T-helper 9 cell (primary cell): ENCODE measurements at places on chromosomes 13 and 19.

DNA sequence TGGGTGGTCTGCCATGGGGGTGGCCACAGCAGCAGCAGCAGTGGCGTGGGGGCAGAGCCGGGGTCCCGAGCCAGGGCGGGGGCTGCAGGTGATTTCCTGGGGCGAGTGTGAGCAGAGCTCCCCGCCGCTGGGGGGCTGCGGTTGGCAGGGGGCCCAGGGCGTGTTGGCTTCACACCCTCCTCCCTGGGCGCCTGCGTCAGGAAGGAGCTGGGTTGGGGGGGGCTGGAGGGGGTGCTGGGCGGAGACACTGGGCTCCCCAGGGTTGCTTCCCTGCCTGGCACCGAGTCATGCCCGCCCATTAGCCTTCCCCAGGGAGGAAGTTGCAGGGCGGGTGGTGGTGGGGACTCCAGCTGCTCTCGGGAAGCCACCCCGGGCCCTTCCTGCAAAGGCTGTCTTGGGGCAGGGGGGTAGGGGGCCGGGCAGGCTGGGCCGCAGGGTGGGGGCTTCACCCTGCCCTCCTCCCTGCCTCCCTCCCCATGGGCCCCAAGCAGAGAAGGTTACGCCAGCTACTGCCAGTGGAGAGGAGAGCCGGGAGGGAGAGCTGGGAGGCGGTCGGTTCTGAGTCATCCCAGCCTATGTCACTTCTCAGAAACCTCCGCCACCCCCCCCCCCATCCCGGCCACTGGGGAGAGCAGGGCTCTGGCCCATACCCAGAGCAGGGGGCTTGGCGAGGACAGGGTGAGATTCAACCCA lies 4.6 kb downstream of the MIDN start:
- DNase-seq, result peak; percentile 69

- DNase-seq, result no peak
These were observed 74.8 kb upstream of the XPO4 start for GRCh38 chr13:20977394-20977793.

GRCh38 chr13:22091222-22091970 lies 420.5 kb downstream of the FGF9 start:
- DNase-seq, result no peak

- no peak for DNase-seq
These were observed 14.3 kb downstream of the FZR1 start for GRCh38 chr19:3520166-3521103.

GRCh38 chr19:888581-889385 lies 4.2 kb downstream of the MED16 start:
- DNase-seq, result peak; percentile 47

GRCh38 chr19:19305066-19305465 lies 15.2 kb downstream of the SUGP1 start:
- DNase-seq, result no peak

DNA sequence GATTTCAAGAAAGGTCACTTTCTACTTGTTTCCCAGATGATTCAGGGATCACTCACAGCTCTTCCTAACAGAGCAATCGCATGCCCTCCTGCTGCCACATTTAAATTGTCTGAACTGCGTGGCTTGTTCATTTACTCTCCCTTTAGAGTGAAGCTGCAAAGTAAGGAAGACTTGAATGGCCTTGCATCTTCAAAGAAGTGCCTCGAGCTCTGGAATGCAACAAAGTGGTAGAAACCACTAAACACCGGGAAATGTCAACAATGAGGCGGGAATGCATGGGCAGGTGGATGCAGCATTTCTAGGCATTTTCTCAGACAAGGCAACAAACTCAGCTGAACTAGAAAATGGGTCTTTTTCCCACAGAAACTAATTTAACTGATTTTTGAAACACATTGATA lies 10.3 kb upstream of the DACH1 start:
- no peak for DNase-seq

- no peak for DNase-seq
These were observed 144.1 kb downstream of the DPF1 start for GRCh38 chr19:38079926-38080380.

DNA sequence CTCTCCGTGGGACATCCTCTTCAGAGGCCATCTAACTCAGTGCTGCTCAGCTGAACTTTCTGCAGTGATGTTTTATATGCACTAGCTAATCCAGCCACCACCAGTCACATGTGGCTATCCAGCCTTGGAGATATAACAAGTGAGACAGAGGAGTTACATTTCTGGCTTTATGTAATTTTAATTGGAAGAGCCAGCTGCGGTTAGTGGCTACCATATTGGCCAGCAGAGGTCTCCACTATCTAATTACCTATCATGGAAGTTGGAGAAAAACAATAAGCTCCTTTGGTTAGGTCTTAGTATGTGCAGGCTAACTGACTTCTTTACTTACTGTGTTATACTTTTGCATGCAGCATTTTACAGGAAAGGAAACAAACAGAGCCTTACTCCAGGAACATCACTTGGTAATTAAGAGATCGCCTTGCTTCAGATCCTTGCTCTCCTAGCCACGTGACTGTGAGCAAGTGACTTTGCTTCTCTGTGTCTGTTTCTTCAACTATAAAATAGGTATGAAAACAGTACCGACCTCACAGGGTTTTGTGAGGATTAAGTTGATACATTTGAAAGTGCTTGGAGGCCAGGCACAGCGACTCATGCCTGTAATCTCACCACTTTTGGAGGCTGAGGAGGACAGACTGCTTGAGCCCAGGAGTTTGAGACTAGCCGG lies 1.6 kb upstream of the KLK10 start:
- no peak for DNase-seq

DNA sequence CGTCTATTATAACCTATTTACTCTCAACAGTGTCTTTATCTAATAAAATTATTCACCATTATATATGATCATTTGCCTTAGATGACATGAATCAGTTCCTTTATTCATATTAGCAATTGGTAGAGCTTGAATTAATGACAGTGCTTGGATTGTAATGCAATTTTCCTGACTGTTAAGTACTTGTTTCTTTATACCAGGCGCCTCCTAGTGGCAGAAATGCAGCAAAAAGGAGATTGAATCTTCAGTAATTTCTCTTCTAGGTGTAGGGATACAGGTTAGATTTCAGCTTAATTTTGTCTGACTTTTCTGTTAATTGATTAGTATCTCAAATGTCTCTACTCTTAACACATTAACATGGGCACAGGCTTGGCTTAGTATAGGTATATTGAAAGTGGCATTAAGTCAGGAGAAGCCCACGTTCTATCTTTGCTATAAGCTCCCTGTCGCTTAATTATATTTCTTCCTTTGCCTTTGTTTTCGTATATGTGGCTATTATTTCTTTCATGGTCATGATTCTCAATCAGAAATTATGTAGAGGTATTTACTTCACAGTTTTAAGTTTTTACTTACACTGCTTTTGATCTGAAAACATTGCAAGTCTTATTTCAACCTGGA lies 9.1 kb upstream of the LHFPL6 start:
- DNase-seq, result peak; percentile 54

- no peak for DNase-seq
These were observed 10.8 kb downstream of the USP12 start for GRCh38 chr13:27160657-27161295.
